ENCODE measurements at places on chromosomes 1 and 21.

DNA sequence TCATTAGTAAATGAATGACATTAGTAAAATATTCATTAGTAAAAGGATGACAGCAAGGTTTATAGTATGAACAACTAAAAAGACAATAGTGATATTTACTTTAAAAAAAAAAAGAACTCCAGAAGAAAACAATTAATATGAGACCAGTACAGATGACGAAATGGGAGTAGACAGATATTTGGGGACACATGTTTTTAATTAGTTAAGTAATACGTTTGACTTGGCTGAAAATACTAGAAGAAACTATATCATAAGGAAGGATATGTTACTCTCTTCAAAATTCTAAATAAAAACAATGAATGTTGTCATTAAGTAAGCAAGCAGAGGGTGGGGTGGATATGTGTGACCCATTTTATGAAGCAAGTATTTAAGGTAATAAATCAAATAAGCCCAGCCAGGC, 61.9 kb downstream of the GPATCH2 start:
- H3K4me1 ChIP-seq: no peaks in the 10 kb centered on the region
- H3K27ac ChIP-seq: no peak overlapping the region
- no peaks in the 10 kb centered on the region for H3K36me3 ChIP-seq
- no peaks in the 10 kb centered on the region for H3K27me3 ChIP-seq
- no peak overlapping the region for H3K4me3 ChIP-seq

DNA sequence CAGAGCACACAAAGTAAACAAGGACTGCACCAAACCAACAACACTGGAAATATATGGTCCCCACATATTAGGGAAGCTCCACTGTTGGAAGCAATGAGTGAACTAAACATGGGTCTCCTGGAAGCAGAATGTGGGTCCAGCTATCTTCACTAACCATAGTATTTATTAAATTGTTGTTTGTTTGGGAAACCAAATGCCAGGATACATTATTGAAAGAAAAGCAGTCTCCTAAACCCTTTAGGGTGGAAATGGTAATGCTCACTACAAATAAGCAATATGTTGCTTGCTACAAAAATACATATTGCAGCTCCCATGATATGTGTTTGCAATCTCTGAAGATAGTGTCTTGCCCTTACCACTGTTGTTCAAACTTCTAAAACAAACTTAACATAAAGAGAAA, 2.2 kb downstream of the NEGR1 start:
- no peak overlapping the region for H3K4me3 ChIP-seq
- no peak for DNase-seq
- H3K27ac ChIP-seq: no peak overlapping the region

- no peak overlapping the region for H3K4me3 ChIP-seq
- H3K4me1 ChIP-seq: peaks cover 15% of the 10 kb centered on the region
- no peaks in the 10 kb centered on the region for H3K27me3 ChIP-seq
These were observed 4.1 kb downstream of the NUDT17 start for GRCh38 chr1:145849356-145850160.

DNA sequence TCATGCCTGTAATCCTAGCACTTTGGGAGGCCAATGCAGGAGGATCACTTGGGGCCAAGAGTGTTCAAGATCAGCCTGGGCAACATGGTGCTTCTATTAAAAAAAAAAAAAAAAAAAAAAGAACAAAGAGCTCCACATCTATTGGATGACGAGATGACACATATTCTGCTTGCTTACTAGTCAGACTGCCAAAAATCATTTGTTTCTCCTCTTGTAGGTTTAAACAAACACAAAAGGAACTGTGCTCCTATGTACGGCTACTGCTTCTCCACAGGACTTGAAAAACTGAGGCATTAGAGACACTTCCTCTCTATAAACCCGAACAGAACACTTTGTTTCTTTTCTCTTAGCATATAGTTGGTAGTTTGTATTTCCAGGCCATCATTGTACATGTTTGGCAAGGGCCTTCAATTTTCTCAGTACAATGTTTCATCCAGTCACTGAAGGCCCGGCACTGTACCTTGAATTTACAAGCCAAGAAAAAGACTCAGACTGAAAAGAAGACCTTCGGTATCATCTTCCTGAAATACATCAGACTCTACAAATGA, 6.0 kb downstream of the TRIT1 start:
- DNase-seq: no peak
- H3K27me3 ChIP-seq: no peaks in the 10 kb centered on the region
- no peak overlapping the region for H3K4me3 ChIP-seq

DNA sequence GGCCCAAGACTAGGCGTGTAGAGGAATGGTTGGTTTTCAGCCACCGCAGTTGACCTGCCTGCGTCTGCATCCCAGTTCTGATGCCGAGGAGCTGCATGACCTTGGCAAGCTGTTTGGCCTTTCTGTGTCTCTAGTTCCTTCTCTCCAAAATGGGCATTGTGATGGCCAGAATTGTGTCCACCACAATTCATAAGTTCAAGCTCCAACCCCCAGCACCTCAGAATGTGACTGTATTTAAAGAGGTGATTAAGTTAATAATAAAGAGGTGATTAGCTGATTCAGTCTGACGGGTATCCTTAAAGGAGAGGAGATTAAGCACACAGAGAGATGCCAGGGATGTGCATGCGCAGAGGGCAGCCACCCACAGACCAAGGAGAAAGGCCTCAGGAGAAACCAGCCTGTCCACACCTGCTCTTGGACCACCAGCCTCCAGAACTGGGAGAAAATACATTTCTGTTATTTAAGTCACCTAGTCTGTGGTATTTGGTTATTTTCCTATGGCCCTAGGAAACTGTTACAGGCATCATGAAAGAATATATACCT, 28.5 kb downstream of the MAB21L3 start:
- H3K4me1 ChIP-seq: no peaks in the 10 kb centered on the region
- no peaks in the 10 kb centered on the region for H3K36me3 ChIP-seq
- H3K27ac ChIP-seq: no peak overlapping the region
- no peaks in the 10 kb centered on the region for H3K27me3 ChIP-seq
